Common myeloid progenitor, CD34-positive (primary cell): ENCODE measurements at places on chromosomes 1 and 21.

- peak; percentile 86 for DNase-seq
- no peaks in the 10 kb centered on the region for H3K36me3 ChIP-seq
- no peak overlapping the region for H3K27ac ChIP-seq
Observed at GRCh38 chr1:27632387-27633297, 2.3 kb downstream of the FGR start.

DNA sequence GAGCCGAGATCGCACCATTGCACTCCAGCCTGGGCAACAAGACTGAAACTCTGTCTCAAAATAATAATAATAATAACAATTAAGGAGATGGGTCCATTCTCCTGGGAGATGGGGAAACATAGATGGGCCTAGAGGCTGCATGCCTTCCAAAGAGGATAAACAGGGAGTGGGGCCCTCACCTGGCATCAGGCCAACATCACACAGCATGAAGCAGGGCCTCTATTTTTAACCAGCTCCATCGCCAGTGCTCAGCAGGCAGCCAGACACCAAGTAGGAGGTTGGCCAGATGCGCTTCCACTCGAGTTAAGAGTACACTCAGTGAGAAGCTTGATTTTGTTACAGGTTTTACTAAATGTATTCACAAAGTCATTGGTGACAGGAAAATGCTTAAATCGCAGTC is 352.0 kb downstream of the RRAGC start:
- no peak for DNase-seq
- no peak overlapping the region for H3K27ac ChIP-seq
- no peak overlapping the region for H3K4me3 ChIP-seq

- no peaks in the 10 kb centered on the region for H3K36me3 ChIP-seq
- peaks cover 35% of the 10 kb centered on the region for H3K4me1 ChIP-seq
- H3K27me3 ChIP-seq, result peaks cover 84% of the 10 kb centered on the region
- H3K4me3 ChIP-seq, result no peak overlapping the region
- no peak for DNase-seq
Observed at GRCh38 chr1:156643049-156643777, 1.3 kb downstream of the BCAN start.

DNA sequence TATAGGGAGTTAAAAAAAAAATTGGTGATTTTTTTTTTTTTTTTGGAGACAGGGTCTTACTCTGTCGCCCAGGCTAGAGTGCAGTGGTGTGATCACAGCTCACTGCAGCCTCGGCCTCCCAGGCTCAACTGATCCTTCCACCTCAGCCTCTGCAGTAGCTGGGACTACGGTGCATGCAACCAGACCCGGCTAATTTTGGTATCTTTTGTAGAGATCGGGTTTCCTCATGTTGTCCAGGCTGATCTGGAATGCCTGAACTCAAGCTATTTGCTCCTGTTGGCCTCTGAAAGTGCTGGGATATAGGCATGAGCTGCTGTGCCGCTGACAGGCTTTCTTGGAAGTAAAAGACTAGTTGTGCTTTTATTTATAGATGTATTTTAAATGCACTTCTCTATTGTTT is 3.0 kb downstream of the CDC42 start:
- no peak for DNase-seq
- no peaks in the 10 kb centered on the region for H3K27me3 ChIP-seq
- H3K4me1 ChIP-seq, result peaks cover 20% of the 10 kb centered on the region
- no peak overlapping the region for H3K27ac ChIP-seq

DNA sequence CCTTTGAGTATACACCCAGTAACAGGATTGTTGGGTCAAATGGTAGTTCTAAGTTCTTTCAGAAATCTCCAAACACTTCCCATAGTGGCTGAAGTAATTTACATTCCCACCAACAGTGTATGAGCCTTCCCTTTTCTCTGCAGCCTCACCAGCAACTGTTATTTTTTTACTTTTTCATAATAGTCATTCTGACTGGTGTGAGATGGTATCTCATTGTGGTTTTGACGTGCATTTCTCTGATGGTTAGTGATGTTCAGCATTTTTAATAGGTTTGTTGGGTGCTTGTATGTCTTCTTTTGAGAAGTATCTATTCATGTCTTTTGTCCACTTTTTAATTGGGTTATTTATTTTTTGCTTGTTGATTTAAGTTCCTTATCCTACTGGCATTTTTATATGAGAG is 26.4 kb upstream of the LAMC1 start:
- no peaks in the 10 kb centered on the region for H3K36me3 ChIP-seq
- DNase-seq, result no peak
- H3K4me3 ChIP-seq, result no peak overlapping the region
- H3K4me1 ChIP-seq, result peaks cover 6% of the 10 kb centered on the region
- no peak overlapping the region for H3K27ac ChIP-seq
- no peaks in the 10 kb centered on the region for H3K27me3 ChIP-seq

GRCh38 chr1:205496661-205497060 is 7.8 kb upstream of the CDK18 start:
- no peak overlapping the region for H3K27ac ChIP-seq
- peaks cover 3% of the 10 kb centered on the region for H3K4me1 ChIP-seq
- H3K4me3 ChIP-seq, result no peak overlapping the region
- peaks cover 28% of the 10 kb centered on the region for H3K27me3 ChIP-seq

- no peaks in the 10 kb centered on the region for H3K36me3 ChIP-seq
- DNase-seq, result no peak
- H3K27ac ChIP-seq, result no peak overlapping the region
- H3K27me3 ChIP-seq, result no peaks in the 10 kb centered on the region
- H3K4me3 ChIP-seq, result no peak overlapping the region
- H3K4me1 ChIP-seq, result peaks cover 2% of the 10 kb centered on the region
Observed at GRCh38 chr1:234629026-234629425, 19.0 kb upstream of the IRF2BP2 start.

GRCh38 chr1:214685906-214686305 is 82.9 kb downstream of the CENPF start:
- DNase-seq, result no peak
- H3K4me3 ChIP-seq, result no peak overlapping the region
- no peaks in the 10 kb centered on the region for H3K4me1 ChIP-seq

GRCh38 chr1:109928591-109929111 is 18.0 kb downstream of the CSF1 start:
- no peak overlapping the region for H3K4me3 ChIP-seq
- DNase-seq, result no peak
- peaks cover 2% of the 10 kb centered on the region for H3K4me1 ChIP-seq
- no peak overlapping the region for H3K27ac ChIP-seq
- peaks cover 8% of the 10 kb centered on the region for H3K36me3 ChIP-seq

- H3K27ac ChIP-seq, result no peak overlapping the region
- H3K4me1 ChIP-seq, result no peaks in the 10 kb centered on the region
- H3K4me3 ChIP-seq, result no peak overlapping the region
- DNase-seq, result no peak
- no peaks in the 10 kb centered on the region for H3K36me3 ChIP-seq
Observed at GRCh38 chr1:245772325-245772724, 617.5 kb downstream of the KIF26B start.

- peak; percentile 48 for DNase-seq
- no peaks in the 10 kb centered on the region for H3K27me3 ChIP-seq
- no peak overlapping the region for H3K27ac ChIP-seq
- no peaks in the 10 kb centered on the region for H3K4me1 ChIP-seq
- H3K4me3 ChIP-seq, result no peak overlapping the region
Observed at GRCh38 chr1:165075725-165076370, 280.7 kb downstream of the LMX1A start.

GRCh38 chr1:202656057-202656456 is 54.2 kb downstream of the SYT2 start:
- no peaks in the 10 kb centered on the region for H3K36me3 ChIP-seq
- no peak overlapping the region for H3K4me3 ChIP-seq
- H3K27ac ChIP-seq, result no peak overlapping the region
- no peaks in the 10 kb centered on the region for H3K4me1 ChIP-seq
